ENCODE measurements at places on chromosomes 1 and 21.

GRCh38 chr1:154414606-154415005 lies 9.5 kb downstream of the IL6R start:
- no peak for DNase-seq

- DNase-seq, result no peak
Observed at GRCh38 chr1:151529781-151530180, 10.3 kb upstream of the TUFT1 start.

- DNase-seq, result no peak
Observed at GRCh38 chr1:156945881-156946661, 25.6 kb downstream of the LRRC71 start.

GRCh38 chr1:201178718-201179117 lies 11.9 kb upstream of the IGFN1 start:
- no peak for DNase-seq

GRCh38 chr1:116817582-116818064 lies 63.4 kb downstream of the CD2 start:
- DNase-seq, result peak; percentile 65

DNA sequence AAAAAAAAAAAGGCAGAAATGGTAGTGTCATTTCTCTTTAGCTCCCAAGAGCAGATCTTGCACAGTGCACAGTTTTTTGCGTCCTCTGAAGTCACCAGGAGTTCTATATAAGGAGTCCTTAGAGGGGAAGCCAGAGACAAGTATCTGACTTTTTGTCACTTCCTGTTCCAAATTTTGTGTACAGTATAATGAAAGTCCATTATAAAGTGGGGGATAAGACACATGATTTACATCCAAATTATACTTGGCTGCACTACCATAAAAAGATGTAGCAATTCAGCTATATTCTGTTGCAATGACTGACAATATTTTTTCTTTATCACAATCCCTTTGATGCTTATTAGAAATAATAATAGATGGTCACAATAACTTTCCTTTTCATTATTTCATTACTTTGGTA lies 1276.9 kb upstream of the ADGRL2 start:
- DNase-seq, result no peak

DNA sequence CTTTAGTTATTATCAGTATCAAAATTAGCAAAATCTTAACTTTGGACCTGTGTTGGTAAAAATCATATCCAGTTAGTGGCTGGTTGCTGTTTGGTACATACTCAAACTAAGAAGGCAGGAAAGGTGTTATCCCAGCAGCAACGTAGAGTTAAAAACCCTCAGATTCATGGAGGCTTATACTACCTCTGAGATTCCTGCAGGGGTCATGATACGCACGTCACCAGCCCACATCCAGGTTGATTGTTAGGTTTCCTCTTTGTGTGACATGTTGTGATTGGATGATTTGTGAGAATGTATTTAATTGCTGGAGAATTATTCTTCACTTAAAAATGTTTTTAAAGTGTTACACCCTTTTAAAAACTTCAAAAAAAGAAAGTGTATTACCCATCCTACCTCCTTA lies 423.3 kb upstream of the ADGRL2 start:
- DNase-seq, result no peak

DNA sequence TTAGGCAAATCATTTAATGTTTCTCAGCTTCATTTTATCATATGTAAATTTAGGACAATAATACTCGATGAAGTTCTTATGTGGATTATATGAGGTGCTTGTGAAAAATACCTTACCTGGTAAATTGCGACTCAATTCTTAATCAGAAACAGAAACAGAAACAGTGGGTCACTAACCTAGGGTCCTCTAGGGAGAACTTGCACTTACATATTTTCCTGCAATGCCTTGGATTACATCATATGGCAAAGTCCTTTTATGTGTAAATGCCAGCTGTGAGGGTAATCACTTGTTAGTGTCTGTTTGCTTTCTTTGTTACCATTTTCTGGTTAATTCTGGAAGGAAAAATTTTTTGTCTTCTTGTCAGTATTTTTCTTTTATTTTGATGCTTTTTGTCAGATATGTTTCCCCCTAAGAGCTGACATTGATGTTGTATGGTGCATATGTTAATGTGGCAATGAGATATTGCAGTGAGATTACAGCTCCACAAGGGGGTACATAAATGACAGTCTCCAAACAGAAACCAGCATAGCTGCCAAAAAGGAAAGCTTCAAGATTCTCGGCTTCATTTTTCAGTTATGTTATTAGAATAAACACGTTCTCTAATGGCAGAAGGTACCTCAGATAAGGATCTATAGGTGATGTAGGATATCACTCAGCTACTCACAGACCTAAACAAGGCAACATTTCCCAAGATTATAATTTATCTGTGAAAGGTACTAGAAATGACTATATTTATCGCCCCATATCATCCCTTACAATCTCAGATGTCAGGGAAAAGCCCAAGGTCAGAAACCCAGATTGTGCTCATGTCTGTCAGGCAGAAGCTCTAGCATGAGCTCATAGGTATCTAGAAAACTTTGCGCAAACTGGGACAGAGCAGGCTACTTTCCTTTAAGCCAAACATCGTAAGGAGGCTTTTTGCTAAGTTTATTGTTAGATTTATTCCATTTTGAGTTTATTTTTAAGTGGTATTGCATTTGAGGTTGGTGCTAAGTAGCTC lies 119.9 kb downstream of the FASLG start:
- DNase-seq, result no peak

- no peak for DNase-seq
Observed at GRCh38 chr1:200351425-200351824, 58.4 kb downstream of the ZNF281 start.

DNA sequence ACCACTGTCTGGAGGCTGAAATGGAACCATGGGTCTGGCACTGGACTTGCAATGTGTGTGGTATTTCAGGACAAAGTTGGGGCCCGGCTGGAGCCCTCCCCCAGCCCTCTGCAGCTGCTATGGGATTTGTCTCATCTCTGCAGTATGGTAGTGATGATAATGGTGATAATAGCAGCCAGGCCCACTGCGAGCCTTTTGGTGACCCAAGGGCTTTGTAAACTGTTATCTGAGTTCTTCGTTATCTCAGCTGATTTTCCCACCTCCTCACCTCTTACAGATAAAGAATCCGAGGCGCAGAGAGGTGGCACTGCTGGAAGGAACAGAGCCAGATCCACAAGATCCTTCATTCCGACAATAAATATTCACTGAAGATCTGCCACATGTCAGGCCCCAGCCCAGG lies 11.7 kb upstream of the WNT4 start:
- no peak for DNase-seq

DNA sequence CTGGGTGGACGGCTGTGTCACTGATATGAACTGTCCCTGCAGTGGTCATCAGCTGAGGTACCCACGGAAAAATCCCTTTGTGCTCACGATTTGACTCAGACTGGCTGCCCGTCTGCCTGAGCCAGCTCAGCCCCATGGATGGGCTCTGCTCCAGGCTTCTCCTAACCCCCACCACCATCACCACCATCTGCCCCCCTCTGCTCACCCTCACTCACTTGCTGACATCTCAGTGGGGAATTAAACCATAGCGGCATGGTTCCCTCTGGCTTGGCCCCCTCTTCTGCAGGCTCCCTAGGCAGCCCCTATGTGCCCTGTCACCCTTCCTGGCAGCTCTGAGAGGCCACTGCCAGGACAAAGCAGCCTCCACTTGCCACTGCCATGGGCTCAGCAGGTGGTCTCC lies 17.3 kb downstream of the SLC6A9 start:
- DNase-seq, result no peak

DNA sequence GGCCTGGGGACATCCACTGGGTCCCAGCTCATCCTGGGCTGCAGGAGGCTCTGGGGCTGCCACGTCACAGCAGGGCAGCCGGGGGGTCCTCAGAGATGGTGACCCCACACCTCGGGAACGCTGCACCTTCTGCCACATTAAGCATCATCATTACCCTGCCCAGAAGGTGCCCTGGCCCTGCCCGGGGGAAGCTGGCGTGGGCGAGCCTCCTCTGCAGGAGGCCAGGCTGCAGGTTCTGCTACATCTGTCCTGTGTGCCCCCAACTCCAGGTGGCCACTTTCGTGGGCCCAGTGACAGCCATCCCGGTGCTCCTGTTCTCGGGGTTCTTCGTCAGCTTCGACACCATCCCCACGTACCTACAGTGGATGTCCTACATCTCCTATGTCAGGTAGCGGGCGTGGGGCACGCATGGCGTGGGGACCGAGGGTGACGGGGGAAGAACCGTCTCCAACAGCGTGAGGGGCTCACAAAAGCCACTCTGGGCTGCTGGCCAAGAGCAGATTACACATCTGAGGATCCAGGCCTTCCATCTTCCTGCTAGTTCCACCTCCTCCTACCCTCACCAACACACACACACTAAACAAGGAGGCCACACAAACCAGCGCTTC lies 20.8 kb downstream of the TFF3 start:
- no peak for DNase-seq

- no peak for DNase-seq
Observed at GRCh38 chr1:57512386-57512785, 88.5 kb upstream of the DAB1 start.

DNA sequence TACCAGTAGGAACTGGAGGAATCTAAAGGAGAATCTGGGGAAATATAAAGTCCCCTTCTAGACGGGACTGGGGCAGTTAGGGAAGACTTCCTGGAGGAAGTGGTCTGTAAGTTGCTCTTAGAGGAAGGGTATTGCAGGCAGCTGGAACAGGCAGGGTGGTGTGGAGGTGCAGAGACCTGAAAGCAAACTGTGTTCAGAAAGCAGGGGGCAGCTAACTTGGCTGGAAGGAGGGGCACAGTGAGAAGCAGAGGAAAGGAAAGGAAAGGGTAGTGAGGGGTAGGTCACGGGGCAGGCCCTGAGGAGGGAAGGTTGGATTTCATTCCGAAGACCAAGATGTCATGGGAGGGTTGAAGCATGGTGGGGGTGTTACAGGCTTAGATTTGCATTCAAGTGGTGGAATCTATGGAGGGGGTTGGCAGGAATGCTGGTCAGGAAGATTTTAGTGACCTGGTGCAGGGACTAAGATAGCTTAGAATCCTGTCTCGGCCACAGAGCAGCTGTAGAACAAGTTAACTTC lies 240.7 kb downstream of the FOXD2 start:
- no peak for DNase-seq

DNA sequence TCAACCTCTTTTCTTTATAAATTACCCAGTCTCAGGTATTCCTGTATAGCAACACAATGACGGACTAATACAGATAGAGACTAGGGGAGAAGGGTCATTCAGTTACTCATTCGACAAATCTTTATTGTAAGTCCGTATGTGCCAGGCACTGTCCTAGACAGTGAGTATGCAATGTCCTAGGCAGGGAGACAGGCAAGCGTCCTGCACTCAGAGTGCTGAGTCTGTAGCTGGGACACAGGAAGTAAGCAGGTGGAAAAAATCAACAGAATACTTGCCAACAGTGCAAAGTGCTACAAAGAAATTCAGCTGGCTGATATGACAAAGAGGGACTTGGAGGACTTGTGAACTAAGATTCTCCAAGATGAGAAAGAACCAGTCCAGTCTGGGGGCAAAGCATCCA lies 92.2 kb upstream of the ZBTB40 start:
- no peak for DNase-seq

GRCh38 chr1:109762039-109762585 lies 1.6 kb downstream of the EPS8L3 start:
- no peak for DNase-seq

- no peak for DNase-seq
Observed at GRCh38 chr21:44521301-44521927, 18.6 kb downstream of the KRTAP10-1 start.

- DNase-seq, result no peak
Observed at GRCh38 chr1:234965111-234965510, 163.5 kb downstream of the TOMM20 start.

DNA sequence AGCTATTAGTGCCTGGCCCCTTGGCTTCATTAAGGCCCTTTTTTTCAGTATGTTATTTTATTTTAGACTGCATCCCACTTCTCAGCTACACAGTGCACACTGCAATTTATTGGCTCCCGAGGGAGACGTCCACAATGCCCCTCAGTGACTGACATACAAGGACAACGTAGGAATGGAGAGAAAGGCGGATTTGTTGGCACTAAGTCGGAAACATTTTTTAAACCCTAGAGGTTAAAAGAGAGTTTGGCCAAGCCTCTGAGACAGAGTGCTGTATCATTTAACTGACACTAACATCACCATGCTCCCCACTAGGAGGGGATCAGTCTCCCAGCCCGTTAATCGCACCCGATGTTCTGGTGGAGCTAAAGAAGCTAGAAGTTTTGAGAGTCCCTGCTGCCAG lies 45.7 kb upstream of the FOXD3 start:
- no peak for DNase-seq

DNA sequence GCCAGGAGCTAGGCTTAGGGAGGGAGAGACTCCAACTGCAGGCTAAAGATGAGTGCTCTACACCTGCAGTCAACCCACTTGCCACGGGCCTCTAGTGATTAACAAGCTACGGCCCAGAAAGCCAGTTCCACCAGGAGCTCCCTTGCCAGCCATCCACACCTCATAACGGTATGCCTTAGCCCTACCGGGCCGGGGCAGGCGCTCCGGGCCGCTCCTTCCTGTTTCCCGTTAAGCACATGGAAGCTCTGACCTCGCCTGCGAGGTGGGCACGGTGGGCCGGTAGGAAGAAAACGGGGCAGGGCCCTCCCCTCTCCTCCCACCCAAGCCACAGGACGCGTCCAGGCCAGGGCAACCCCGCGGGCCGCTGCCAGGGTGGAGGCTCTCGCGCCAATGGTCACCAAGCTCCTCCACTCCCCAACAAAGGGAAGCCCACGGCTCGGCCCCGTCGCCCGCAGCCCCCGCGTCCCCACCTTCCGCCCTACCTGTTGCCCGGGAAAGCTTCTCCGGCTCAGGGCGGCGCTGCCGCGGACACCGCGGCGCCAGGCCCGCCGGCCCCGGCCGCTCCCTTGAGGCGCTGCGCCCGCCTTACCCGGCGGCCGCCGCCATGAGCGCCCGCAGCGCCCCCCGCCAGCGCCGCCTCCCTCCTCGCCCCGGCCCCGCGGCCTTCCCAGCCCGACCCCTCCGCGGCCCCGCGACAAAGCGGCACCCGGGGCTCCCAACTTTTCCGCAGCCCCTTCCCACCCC lies 627 bp downstream of the CERS2 start:
- DNase-seq, result no peak

DNA sequence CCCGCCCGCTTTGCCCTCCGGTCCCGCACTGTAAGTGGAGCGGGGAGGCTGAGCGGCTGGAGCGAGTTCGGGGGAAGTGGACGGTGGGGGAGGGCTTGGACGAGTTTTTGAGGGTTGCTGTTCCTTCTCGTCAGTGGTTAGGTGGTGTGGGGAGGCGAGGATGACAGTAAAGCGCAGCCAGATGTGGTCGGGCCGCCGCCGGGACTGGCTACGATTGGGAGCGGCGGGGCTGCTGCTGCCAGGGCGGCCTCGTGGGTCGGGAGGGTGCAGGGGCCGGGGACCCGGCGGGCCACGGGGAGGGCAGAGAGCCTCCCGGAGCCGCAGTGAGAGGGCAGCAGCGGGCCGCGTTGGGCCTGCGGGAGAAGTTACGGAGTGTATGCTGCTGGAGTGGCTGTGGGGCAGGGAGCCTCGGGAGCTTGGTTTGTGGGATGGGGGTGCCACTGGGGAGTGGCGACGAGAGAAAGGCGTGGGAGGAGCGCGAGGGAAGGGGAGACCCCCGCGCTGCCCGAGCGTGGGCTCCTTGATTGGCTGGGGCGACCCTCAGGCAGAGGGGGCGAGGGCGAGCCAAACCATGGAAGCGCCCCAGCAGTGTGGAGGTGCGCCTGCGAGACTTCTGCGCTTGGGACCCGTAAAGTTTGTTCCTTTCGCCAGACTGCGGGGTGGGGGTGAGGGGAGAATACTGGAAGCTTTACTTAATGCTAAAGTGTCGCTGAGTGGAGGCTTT lies 2.1 kb downstream of the ADGRL2 start:
- DNase-seq, result no peak

- DNase-seq, result no peak
Observed at GRCh38 chr1:195769461-195769860, 838.8 kb downstream of the KCNT2 start.

GRCh38 chr1:208942394-208943130 lies 641.0 kb upstream of the CAMK1G start:
- DNase-seq, result no peak

Measured in stimulated activated CD4-positive, alpha-beta T cell treated with anti-CD3 and anti-CD28 coated beads, Interleukin-12 subunit alpha, Interleukin-12 subunit beta, amount 100 ng/mL, for 24 hours (primary cell).